ENCODE measurements at places on chromosomes 6 and 20. TPM values are rescaled to one million over a fixed set of nuclear protein-coding genes. Genes with fewer than 3 reads are reported as not detected.
A peak's percentile ranks its signal among the peaks of the same experiment; 100 is the strongest.

- no peak overlapping the region for H3K27ac ChIP-seq
- no peaks in the 10 kb centered on the region for H3K27me3 ChIP-seq
- no peak for DNase-seq
- H3K4me1 ChIP-seq, result no peaks in the 10 kb centered on the region
- H3K4me3 ChIP-seq, result no peak overlapping the region
Observed at GRCh38 chr6:107763946-107764345, 60.2 kb downstream of the SCML4 start.

- H3K4me3 ChIP-seq, result no peak overlapping the region
- no peaks in the 10 kb centered on the region for H3K36me3 ChIP-seq
- no peak overlapping the region for H3K27ac ChIP-seq
- peaks cover 3% of the 10 kb centered on the region for H3K4me1 ChIP-seq
Observed at GRCh38 chr6:22357724-22358189, 60.9 kb upstream of the PRL start.

DNA sequence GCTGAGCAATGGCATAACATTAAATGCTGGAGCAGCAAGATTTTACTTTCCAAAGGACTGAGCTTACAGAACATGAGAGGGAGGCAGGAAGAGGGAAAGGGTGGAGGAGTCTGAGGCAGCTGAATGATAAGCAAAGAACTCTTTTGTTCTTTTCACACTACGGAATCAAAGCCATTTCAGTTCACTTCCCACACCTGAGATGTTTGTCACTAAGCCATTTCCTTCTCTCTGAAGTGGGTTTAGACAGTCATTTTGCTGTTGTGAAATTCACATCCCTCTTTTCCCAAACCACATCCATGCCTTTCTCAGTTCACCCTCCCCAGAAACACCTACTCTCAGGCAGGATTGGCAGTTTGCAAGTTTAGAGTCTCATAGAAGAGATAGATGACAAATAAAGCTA is 267.9 kb downstream of the ADGRG6 start:
- no peak overlapping the region for H3K4me3 ChIP-seq
- no peak for DNase-seq
- H3K27me3 ChIP-seq, result no peaks in the 10 kb centered on the region
- peaks cover 12% of the 10 kb centered on the region for H3K4me1 ChIP-seq

DNA sequence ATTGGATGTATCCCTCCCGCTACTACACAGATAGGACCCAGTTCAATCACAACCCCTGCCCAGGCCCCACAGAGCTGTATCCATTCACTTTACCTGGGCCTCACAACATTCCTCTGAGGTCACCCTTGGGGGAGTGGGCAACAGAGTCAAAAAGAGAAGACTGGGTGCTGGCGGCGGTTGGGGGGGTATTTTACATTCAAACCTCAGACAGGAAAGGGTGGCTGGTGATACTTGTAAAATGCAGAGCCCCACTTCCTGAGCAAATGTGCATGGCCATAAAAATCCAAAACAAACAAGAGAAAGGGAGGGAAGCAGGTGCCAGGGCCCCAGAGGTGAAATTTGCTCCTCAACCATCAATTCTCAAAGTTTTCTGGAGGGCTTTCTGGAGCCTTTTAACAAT is 3.5 kb downstream of the LRFN2 start:
- H3K4me1 ChIP-seq, result no peaks in the 10 kb centered on the region
- H3K27ac ChIP-seq, result no peak overlapping the region
- no peak overlapping the region for H3K4me3 ChIP-seq
- no peak for DNase-seq
- no peaks in the 10 kb centered on the region for H3K36me3 ChIP-seq

DNA sequence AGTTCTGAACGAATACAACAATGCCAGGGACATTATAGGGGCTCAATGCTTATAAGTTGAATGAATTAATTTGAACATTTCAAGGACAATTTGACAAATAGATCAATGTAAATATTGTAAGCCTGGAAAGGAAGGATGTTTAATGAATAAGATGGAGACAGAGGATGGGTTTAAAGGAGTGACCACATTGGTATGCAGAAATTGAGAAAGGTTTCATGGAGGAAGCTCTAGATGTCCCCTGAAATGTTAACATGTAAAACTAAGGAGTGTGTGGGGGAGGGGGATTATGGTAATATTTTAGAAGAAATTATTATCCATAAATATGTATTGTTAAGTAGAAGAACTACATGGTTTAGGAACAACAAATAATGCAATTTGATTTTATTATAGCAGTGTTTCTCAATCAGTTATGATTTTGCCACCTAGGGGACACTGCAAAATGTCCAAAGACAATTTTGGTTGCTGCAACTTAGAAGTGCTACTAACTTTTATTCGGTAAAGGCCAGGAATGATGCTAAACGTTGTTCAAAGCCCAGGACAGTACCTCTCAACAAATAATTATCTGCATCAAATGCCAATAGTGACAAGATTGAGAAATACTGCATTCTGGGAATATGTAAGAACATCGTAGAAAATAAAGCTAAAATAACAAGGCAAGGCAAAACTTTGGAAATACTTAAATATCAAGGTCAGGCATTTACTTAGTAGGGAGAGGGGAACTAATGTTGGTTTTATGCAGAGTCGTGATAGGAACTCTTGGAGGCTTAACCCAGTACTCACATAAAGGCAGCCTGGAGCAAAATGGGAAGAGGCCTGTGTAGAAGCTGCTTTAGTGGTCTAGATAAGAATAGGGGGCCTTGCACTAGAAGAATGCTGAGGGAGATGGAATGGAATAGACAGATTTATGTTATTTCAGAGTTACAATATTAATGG is 686.9 kb upstream of the CITED2 start:
- peak overlapping the region; percentile 72 for H3K27ac ChIP-seq
- DNase-seq, result no peak
- H3K4me3 ChIP-seq, result no peak overlapping the region
- no peaks in the 10 kb centered on the region for H3K27me3 ChIP-seq
- H3K36me3 ChIP-seq, result no peaks in the 10 kb centered on the region
- H3K4me1 ChIP-seq, result peaks cover 6% of the 10 kb centered on the region

DNA sequence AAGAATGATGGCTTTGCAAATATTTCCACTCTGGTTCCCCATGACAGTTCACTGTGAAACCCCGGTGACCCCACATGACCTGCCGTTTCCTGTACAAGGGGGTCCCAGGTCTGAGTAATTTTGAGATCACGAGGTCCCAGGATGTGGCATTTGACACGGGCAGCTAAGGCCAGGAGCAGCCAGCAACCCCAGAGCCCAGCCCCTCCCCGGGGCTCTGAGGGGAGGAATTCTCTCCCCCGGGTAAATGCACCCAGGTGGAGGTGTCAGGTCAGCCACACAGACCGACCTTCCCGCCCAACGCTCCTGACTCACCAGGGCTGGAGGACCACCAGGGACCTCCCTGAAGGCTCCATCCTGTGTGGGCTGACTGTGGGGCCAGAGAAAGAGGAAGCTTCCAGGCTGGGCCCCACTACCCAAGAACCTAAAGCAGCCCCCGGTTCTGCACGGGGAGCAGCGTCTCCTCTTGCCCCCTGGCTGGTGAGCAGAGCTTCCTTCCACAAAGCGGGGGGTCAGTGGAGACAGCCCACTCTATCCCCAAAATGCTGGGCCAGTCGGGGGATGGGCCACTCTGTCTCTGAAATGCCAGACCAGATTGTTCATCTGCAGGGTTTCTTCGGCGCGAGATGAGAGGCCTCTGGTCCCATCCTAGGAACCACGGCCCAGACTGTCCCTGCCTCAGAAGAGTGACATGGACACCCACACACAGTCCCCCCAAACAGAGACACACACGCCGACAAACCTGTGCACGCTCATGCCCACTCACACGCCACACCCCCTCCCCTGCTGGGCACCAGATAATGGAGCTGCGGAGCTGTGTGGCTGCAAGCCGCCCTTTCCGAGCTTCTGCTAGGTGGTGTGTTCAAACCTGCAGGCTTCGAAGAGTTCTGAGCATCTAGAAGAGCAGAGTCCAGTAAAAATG is 23.4 kb upstream of the SLCO4A1 start:
- no peaks in the 10 kb centered on the region for H3K27me3 ChIP-seq
- H3K4me3 ChIP-seq, result no peak overlapping the region
- H3K4me1 ChIP-seq, result peaks cover 23% of the 10 kb centered on the region

GRCh38 chr20:4881006-4881730 is 120.1 kb downstream of the SLC23A2 start:
- H3K36me3 ChIP-seq, result no peaks in the 10 kb centered on the region
- H3K4me1 ChIP-seq, result no peaks in the 10 kb centered on the region
- no peak for DNase-seq
- H3K27me3 ChIP-seq, result no peaks in the 10 kb centered on the region
- no peak overlapping the region for H3K27ac ChIP-seq

- H3K27me3 ChIP-seq, result no peaks in the 10 kb centered on the region
- DNase-seq, result peak; percentile 70
- H3K36me3 ChIP-seq, result no peaks in the 10 kb centered on the region
- H3K4me1 ChIP-seq, result peaks cover 36% of the 10 kb centered on the region
- no peak overlapping the region for H3K4me3 ChIP-seq
Observed at GRCh38 chr6:52325695-52326471, 36.1 kb upstream of the PAQR8 start.

- H3K27me3 ChIP-seq, result no peaks in the 10 kb centered on the region
- no peak overlapping the region for H3K27ac ChIP-seq
- H3K4me3 ChIP-seq, result no peak overlapping the region
Observed at GRCh38 chr6:166541876-166542579, 44.5 kb downstream of the RAMACL start.

OR2H1 gene
- total RNA-seq, result not detected

FAM83B gene
- 29.2 TPM for total RNA-seq

LY6G6C gene
- not detected for total RNA-seq

HLA-DPB1 gene
- 18.0 TPM for total RNA-seq

LTB gene
- 2.4 TPM for total RNA-seq

All from hepatocyte (in vitro differentiated cells).